ENCODE measurements at places on chromosomes 13 and 19. TPM values are rescaled to one million over a fixed set of nuclear protein-coding genes. Genes with fewer than 3 reads are reported as not detected.

DNA sequence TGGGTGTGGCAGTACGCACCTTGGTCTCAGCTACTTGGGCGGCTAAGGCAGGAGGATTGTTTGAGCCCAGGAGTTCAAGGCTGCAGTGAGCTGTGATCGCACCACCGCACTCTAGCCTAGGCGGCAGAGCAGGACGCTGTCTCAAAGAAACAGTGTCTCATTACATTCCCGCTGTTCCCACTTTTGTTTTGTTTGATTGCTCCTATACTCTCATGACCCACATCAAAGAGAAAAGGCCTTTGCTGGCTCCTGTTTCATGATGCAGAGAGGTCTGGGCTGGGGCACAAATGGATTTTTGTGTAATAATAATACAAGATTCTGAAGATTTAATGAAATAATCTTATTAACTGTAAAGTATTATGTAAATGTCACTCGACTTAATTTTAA is 85.7 kb downstream of the LACC1 start:
- DNase-seq = no peak

Gene CCDC122
- polyA plus RNA-seq = 0.84 TPM

GRCh38 chr13:103288114-103288513 is 221.9 kb upstream of the SLC10A2 start:
- DNase-seq = no peak

DNA sequence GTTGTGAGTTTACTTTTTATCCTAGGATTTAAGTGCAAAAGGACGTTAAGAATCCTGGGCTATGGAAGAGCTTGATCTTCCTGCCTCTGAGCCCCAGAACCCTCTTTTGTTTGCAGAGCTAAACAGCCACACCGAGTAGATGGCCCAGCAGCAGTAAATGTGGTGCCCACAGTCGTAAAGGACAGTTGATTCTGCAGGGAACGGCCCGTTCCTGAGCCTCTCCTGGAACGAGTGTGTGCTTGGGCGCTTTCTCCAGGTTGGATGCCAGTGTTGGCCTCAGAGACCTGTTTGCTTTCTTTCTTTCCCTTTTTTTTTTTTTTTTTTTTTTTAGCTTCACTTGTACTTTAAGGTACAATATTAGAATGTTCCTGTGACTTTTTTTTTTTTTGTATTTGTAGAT is 41.7 kb downstream of the SPATA13 start:
- no peak for DNase-seq

- DNase-seq = peak; percentile 89
Measured at GRCh38 chr13:46751811-46752635, 44.9 kb downstream of the ESD start.

DNA sequence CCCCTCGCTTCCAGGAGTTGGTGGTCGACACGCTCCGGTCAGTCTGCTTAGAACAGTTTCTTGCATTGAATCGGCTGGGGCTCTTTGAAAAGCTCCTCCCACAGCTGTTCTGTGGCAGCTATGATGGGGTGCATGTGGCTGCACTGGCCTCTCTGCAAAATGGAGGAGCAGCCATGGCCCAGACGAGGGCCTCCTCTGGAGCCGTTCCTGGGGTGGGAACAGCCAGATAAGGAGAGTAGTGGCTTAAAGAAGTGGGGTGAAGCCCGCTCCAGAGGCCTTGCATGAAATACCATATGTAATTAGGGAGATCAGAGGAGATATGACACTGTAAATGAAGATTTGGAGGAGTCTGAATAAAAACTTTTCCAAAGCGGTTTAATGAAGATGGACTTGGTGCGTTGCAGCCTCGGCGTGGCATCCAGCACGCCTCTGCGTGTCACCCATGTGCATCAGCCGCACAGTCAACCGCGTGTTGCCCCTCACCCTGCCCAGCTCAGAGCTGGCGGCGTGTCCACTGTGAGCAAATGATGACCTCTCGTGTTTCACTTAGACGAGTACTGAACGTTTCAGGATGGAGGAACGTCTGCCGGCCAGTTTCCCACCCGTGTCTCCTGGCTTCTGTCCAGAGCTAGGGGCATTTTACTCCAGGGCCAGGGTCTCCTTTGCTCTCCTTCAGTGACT is 199.2 kb downstream of the TEX29 start:
- no peak for DNase-seq

- DNase-seq = no peak
Measured at GRCh38 chr13:34038541-34039068, 220.7 kb downstream of the RFC3 start.

Gene FGF22
- polyA plus RNA-seq = 0.54 TPM

DNA sequence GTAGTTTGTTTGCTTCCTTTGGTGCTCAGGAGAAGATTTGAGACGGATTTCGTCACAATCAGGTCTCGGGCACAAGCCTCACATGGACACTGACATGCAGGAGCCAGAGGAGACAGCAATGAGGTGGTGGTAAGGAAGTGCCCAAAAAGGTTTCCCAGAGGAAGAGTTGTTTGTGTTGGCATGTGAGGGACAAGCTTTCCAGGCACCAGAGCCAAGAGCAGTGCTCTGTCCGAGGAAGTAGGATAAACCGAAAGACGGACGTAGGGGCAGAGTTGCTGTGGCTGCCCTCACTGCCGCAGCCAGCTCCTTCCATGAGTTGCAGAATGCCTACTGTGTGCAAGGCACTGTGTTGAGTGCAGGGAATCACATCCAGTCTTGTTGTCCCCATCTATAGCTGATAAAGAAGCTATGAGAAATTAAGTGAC is 27.7 kb downstream of the SAE1 start:
- no peak for DNase-seq

GRCh38 chr13:49630580-49630979 is 2.3 kb downstream of the ARL11 start:
- DNase-seq = no peak

Gene CGB1
- not detected for polyA plus RNA-seq

DNA sequence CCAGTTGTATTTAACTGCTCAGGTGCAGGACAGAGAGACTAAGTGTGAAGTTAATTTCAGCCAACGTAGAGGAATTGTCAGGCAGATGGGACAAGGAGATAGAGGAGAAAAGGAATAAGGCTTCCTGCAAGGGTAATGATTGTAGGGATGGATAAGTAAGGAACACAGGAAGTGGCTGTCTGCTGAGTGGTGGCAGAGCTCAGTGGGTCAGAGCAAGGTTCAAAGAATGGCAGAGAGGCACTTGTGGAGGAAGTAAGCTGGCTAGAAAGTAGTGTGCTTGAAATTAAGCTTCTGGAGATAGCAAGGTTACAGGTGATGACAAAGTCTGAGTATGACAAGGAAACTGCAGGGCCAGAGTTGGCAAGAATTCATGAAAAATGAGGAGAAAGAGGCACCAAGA is 47.9 kb downstream of the USPL1 start:
- no peak for DNase-seq

Gene HTR2A
- polyA plus RNA-seq = not detected

Gene ZNF506
- 15.7 TPM for polyA plus RNA-seq

DNA sequence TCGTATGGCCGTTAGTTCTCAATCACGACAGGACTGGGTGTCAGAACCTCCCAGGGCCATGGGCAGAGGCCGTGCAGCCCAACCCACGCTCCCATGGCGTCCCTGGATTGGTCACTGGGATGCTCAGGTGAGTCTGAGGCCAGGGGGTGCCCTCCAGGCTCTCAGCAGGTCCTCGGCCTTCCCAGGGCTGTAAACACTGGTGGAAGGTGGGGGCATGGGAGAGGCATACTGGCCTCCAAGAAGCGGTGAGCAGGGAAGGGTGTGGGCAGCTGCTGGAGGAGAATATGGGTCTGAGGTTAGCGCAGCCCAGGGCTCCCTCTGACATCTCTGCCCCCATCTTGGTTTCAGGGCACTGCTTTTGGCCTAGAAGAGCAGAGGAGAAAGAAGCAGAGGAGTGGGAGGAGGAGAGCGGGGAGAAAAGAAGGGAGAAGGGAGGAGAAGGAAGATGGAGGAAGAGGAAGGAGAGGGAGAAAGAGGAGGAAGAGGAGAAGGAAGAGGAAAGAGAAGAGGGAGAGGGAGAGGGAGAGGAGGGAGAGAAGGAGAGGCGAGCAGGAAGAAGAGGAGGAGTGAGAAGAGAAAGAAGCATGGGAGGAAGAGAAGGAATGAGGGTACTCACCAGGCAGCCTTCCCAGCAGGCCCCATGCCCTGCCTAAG is 62.3 kb downstream of the CEBPG start:
- no peak for DNase-seq

GRCh38 chr13:113158946-113159345 is 498 bp downstream of the PROZ start:
- DNase-seq = no peak

DNA sequence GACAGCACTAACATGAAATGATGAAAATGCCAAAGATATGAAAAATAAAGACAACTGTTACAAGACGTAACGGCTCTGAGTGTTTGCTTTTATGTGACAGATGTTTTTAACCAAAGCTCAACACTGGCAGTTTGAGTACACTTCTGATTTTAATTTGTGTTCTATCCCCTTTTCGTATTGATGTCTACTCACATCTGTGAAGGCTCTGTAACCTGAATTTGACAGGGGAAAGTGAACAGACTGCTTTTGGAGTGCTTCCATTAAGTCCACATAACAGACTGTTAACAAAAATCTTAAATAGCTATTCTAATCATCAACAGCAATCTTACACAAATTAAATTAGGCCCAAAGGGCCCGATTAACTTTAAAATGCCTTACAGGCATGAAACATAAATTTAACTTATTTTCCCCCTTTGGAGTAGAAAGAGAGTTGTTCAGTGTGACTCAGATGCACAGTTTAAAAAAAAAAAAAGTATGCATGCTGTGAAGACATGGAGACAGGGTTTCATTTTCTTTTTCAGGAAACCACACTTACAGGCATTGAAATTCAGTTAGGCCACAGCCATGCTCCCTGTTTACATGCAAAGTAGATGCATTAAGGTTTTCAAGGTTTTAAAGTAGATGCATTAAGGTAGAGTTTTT is 16.3 kb upstream of the RNASEH2B start:
- peak; percentile 56 for DNase-seq

Gene KIRREL2
- polyA plus RNA-seq = not detected

- DNase-seq = no peak
Measured at GRCh38 chr19:2594319-2594718, 108.2 kb downstream of the GNG7 start.

- no peak for DNase-seq
Measured at GRCh38 chr19:17348700-17349099, 11.3 kb downstream of the GTPBP3 start.

DNA sequence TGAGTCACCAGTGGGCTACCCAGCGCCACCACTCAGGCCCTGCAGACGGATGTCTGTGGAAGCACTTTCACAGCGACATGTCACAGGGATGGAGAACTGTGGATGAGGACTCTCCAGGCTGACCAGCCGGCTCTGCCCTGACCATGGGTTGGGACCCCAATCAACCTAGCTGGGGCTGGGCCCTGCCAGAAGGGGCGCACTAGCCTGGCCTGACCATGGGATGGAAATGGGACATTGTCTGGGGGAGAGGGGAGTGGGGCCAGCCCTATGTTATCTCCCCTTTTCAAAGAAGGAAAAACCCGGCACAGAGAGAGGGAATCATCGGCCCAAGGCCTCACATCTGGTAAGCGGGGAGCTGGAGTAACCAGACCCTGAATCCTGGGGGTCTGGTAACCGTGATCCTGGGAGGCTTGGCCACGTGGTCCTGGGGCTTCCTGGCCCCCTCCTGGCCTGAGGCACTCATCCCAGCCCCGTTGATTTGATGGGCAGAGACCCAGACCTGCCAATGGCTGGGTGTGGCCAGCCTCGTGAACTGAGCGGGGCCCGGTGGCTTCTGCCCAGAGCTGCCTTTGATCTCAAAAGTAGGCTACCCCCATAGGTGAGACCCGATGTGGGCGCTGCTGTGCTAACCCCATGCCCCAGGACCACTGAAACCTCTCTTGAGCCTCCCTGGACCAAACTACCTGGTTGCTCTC is 11.2 kb upstream of the SLC7A10 start:
- no peak for DNase-seq

Data from immature natural killer cell (primary cell).